Hair follicle dermal papilla cell (primary cell): ENCODE measurements at places on chromosomes 13 and 19. TPM values are rescaled to one million over a fixed set of nuclear protein-coding genes. Genes with fewer than 3 reads are reported as not detected.

The CCDC70 gene
- total RNA-seq: not detected in 2 replicates

The ZNF77 gene
- 2.9 and 5.3 TPM in 2 replicates for total RNA-seq

The IZUMO1 gene
- not detected in 2 replicates for total RNA-seq

The ARHGAP33 gene
- total RNA-seq: 3.0 and 6.8 TPM in 2 replicates

The KCNRG gene
- 3.0 and 3.9 TPM in 2 replicates for total RNA-seq

The HCN2 gene
- 2.4 and 2.9 TPM in 2 replicates for total RNA-seq

The ZNF571 gene
- total RNA-seq: 2.4 and 2.9 TPM in 2 replicates

The IGFLR1 gene
- total RNA-seq: 0.73 and 0.97 TPM in 2 replicates

The PSG4 gene
- 0.24 and 34.1 TPM in 2 replicates for total RNA-seq

The NCR1 gene
- not detected in 2 replicates for total RNA-seq

The IGFL3 gene
- 0.49 and 1.2 TPM in 2 replicates for total RNA-seq

The NOP53 gene
- total RNA-seq: 106 and 110 TPM in 2 replicates

The CPT1C gene
- 18.2 and 20.4 TPM in 2 replicates for total RNA-seq

The CCDC194 gene
- 0.49 TPM in 1 of 2 replicates, not detected in the other for total RNA-seq

The ZNF93 gene
- total RNA-seq: 10.2 and 17.2 TPM in 2 replicates

The MATK gene
- total RNA-seq: not detected in 2 replicates

The CGB8 gene
- not detected in 2 replicates for total RNA-seq

The MBD3L2 gene
- total RNA-seq: not detected in 2 replicates

The PRSS57 gene
- not detected in 2 replicates for total RNA-seq

The INSL3 gene
- not detected in 2 replicates for total RNA-seq

The CGB1 gene
- not detected in 2 replicates for total RNA-seq

The RBM42 gene
- 41.4 and 46.0 TPM in 2 replicates for total RNA-seq

The FSTL3 gene
- 34.2 and 42.5 TPM in 2 replicates for total RNA-seq

The MAB21L1 gene
- 1.5 and 6.0 TPM in 2 replicates for total RNA-seq

The CAPN12 gene
- total RNA-seq: 0.24 and 0.65 TPM in 2 replicates

The SPACA4 gene
- total RNA-seq: not detected in 2 replicates

The RINL gene
- 1.9 and 2.6 TPM in 2 replicates for total RNA-seq

The ZSCAN4 gene
- total RNA-seq: not detected in 2 replicates

The IZUMO2 gene
- not detected in 2 replicates for total RNA-seq

The MEGF8 gene
- 25.3 and 35.7 TPM in 2 replicates for total RNA-seq

The POU4F1 gene
- total RNA-seq: not detected in 2 replicates

The C1QTNF9B gene
- total RNA-seq: not detected in 2 replicates

The SMAD9 gene
- total RNA-seq: 2.8 and 3.1 TPM in 2 replicates

The U2AF1L4 gene
- 6.8 and 7.2 TPM in 2 replicates for total RNA-seq

The OR7A10 gene
- not detected in 2 replicates for total RNA-seq

The ERCC1 gene
- 94.6 and 95.7 TPM in 2 replicates for total RNA-seq

The RAB3D gene
- total RNA-seq: 23.7 and 24.3 TPM in 2 replicates

The P2RY11 gene
- 3.8 and 3.9 TPM in 2 replicates for total RNA-seq

The NLRP9 gene
- total RNA-seq: not detected in 2 replicates

The OR7A5 gene
- not detected in 2 replicates for total RNA-seq

The PCDH20 gene
- total RNA-seq: 1.1 and 1.5 TPM in 2 replicates

The KIR2DL3 gene
- total RNA-seq: not detected in 2 replicates

The TRPC4 gene
- 7.6 and 12.3 TPM in 2 replicates for total RNA-seq

The STOML3 gene
- not detected in 2 replicates for total RNA-seq
